ENCODE measurements at places on chromosomes 1 and 21.

- DNase-seq = no peak
These were observed 514.5 kb downstream of the NPHP4 start for GRCh38 chr1:5477716-5478115.

- DNase-seq = no peak
These were observed at the start of gene SEC16B for GRCh38 chr1:177969825-177970371. Gene SEC16B, minus strand, starts transcription at chr1:177970058. Its CDS starts 2,077 bp downstream, at chr1:177967981.

DNA sequence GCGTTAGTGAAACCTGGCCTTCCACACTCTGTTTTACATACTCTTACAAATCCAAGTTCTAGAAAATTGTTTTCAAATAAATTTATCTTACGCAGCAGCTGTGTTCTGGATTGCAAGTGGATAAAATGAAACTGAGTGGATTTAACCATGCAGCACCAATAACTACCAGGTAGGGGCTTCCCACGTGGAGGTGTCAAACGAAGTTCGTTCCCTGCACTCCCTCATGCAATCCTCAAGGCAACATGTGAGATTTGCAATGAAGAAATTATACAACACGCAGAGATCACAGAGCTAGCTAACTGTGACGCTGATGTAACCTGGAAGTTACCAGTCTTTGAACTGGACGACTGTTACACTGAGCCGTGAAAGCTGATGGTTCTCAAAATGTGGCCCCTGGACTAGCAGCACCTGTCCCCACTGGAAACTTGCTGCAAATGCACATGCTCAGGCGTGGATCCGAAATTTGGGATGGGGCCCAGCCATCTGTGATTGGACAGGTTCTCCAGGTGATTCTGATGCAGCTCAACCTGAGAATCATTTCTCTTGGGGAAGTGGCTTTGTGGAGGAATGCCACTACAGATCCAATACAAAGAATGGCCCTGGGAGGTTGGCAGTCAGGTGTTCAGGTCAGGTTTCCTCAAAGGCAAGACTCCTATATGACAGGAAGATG, 36.3 kb downstream of the RSPH1 start:
- no peak for DNase-seq

DNA sequence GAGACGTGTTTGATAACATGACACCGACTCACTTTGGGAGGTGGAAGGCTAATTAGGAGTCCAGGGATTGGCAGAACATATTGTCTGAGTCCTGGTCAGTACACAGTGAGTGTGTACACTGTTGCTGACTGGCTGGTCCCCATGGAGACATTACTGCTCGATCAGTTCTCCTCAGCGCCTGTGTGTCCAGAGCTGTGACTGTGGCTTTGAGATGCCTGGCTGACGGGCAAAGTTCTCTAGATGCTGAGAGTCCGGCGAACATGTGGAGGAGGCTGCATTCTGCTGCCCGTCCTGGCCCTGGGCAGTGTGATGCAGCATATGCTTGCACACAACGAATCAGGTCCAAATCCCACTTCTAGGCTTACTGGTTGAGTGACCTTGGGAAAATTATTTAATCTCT, 280.1 kb upstream of the ST6GALNAC5 start:
- DNase-seq = peak; percentile 80

- no peak for DNase-seq
These were observed 286.0 kb downstream of the ADGRL2 start for GRCh38 chr1:82086739-82087138.

GRCh38 chr1:201631037-201631436, 92.1 kb downstream of the NAV1 start:
- DNase-seq = no peak

GRCh38 chr1:100164216-100164615, 13.8 kb downstream of the LRRC39 start:
- no peak for DNase-seq

DNA sequence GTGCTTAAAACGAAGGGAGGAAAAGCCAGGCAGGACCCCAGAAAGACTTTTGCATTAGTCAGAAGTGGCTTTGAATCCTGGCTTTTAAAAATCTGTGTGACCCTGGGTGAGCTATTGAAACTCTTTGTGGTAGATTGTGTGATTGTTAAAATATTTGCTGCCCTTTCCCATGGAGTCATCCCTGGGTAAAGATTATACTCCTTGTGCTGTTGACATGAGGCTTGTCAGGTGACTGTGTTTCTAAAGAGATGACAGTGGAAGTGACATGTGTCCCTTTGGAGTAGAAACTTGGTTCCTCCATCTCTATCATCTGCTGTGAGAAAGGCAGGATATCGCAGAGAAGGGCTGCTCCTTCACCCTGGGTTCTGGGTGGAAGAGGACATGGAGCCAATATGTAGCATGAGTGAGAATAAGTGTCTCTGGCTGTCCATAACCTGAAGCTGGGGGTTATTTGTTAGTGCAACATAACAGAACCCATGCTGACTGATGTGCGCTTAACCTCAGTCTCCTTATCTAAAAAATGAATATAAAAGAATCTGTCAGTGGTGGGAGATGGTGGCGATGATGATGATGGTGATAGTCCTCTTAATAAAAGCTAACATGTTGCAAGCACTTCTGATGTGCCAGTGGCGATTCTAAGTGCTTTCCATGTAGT, 187.6 kb downstream of the RHOU start:
- no peak for DNase-seq

- no peak for DNase-seq
These were observed 122.4 kb downstream of the USP25 start for GRCh38 chr21:15852146-15852545.

DNA sequence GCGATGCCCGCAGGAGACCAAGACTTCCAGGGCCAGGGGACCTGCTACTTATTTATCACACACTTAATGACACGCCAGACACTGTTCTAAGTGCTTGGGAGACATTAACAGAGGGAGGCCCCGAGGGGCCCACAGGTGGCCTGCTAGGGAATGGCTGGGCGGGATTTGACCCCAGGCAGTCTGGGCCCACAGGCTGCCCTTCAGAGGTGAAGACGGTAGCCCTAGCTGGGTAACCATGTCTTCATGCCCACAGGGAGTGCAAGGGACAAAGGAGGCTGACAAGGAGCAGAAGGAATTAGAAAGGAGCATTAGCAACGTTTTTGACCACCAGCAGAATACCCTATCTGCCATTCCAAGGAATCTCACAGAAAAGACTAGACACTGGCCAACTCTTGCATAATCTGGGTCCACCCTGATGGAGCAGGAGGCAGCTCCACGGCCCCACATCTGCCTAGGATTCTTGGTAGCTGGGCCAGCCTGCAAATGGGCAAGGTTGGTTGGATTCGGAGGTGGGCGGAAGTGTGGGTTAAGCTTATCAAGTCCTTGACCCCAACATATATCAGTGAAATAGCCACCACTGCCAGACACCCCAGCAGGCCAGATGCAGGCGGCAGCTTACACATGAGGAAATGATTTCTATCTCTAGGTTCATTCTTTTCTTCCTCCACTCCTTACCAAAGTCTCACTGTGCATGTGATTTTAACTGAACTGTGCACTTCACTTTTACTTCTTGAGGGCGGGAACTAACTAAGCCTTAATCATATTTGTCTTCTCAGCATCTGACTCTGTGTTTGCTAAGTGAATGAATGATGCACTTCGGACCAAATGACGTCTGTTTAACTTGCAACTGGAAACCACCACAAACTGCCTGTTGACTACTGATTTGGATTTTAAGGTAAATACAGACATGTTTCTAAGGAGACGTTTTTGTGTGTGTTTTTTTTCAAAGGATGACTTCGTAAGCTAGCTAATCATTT, 3.4 kb upstream of the ETS2 start:
- no peak for DNase-seq

GRCh38 chr1:64019818-64020217, 183.6 kb upstream of the UBE2U start:
- DNase-seq = peak; percentile 74

DNA sequence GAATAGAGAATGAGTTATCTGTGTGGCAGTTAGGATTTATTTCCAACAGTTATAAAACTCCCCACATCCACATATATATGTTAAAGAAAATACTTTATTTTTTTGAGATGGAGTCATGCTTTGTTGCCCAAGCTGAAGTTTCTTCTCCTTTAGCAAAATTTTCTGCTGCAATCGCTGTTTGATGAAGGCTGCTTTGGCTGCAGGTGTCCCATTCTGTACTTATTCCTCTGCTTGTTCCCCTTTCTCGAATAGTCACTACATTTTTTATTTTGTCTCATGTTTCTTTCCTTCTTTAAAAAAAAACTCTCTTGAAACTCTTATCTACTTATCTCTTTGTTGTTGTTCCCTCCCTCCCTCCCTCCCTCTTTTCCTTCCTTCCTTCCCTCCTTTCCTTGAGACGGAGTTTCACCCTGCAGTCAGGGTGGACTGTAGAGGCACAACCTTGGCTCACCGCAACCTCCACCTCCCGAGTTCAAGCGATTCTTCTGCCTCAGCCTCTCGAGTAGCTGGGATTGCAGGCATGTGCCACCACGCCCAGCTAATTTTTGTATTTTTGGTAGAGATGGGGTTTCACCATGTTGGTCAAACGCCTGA, 10.6 kb downstream of the OR2W3 start:
- no peak for DNase-seq

DNA sequence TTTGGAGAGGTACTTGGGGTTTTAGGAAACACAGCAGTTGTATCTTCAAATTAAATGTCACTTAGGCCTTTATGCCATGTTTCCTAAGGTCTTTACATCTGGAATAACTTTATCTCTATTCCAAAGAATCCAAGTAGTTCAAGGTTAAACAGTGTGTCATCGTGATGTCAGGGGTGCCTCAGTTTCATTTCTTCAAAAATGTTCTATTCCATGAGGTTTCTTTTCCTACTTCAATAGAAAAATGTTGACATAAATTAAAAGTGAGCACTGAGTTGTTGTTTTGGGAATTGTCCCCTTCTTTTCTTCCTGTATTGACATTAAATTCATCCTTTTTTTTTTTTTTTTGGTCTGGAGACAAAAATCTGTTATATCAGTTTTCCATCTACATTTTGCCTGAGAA, 160.6 kb upstream of the C21orf91 start:
- no peak for DNase-seq

GRCh38 chr1:176989023-176989422, 175.5 kb downstream of the ASTN1 start:
- no peak for DNase-seq

DNA sequence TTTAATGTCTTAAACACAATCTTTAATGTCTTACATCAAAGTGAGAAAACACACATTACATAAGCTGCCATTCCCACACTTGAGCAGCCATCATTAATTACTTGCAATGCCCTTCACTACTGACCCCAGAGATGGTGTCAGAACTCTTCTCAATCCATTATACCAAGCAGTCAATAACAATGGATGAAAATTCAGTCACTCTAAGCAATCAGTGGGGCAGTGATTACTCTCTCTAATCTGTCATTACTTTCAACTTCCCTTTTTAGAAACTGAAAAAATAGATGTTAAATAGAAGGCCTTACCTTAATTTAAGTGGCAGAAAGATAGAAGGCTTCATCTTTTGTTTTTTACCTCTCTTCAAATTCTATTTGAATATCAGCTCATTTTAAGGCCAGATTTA, 9.7 kb upstream of the FRRS1 start:
- DNase-seq = no peak

GRCh38 chr1:237011432-237011831, 7.2 kb upstream of the MT1HL1 start:
- no peak for DNase-seq

DNA sequence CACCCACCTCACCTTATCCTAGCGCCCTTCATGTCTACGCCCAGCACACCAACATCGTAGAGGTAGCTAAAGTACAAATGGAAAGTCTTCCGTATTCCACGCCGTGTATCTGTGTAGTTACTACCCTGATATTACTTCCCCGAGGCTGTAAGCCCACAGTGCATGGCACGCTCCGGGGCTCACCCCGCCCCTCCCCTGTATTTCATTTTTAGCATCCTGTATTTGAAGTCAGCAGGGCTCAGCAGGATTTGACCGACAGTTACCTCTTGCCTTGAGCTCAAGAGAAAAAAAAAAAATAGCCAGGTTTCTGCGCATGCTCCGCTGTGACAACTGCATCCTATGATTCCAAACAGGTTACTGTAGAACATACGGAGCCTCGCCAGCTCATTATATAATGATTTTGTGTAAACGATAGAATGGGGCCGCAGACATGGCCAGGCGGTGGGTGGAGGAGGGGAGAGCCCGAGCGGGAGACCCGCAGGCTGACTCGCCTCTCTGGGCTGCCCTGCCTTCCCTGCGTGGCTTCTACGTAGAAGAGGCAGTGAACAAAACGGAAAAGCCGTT, 1.3 kb downstream of the ABCG1 start:
- DNase-seq = peak; percentile 88

DNA sequence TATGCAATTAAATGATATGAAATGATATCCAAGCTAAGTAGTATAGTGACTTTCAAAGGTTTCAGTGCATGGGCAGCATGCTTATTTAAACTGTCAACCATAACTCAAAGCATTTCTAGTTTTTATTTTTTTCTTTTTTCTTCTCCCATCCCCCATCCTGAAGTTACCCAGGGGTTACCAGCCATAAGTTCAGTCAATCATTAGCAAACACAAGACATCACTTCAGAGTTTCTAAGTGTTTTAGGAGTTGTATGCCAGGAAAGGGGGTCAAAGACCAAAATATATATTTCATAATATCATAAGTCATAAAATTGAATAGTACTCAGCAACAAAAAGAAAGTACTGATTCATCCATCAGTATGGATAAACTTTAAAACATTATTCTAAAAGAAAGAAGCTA, 28.7 kb downstream of the DHX9 start:
- no peak for DNase-seq

GRCh38 chr1:160371756-160372155, 4.9 kb downstream of the NHLH1 start:
- no peak for DNase-seq

- peak; percentile 19 for DNase-seq
These were observed 37.8 kb downstream of the GPA33 start for GRCh38 chr1:167052389-167052788.

- DNase-seq = no peak
These were observed 6.7 kb downstream of the KYAT3 start for GRCh38 chr1:88985692-88986091.

DNA sequence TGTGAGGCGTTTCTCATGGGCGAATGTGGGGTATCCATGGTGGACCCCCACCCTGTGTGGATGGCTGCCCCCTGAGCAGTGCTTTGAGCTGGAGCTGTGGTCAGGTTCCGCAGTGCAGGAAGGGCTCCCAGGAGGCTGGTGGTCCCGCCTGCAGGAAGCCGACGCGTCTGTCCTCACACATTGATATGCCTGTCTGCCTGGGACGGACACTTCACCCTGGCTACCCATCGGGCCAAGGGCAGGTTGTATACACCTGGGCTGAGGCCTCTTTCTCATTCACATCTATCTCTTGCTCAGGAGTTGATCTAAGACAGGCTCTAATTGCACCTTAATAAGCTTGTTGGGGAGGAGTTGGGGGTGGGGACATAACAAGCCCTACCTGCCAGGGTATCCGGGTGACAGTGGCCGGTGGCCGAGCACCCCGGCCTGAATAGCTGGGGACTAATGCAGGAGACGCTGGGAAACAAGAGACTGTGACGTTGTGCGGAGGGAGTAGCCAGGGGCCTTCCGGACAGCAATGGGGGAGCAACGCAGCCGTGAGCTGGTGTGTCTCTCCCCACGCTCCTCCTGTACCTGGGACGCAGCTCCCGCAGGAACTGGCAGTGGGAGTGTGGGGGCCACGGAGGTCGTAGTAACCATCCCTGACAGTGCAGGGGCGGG, 21.7 kb downstream of the PDXK start:
- DNase-seq = no peak

- DNase-seq = no peak
These were observed 59.6 kb downstream of the VPS26C start for GRCh38 chr21:37207441-37208009.

GRCh38 chr1:42142894-42143675, 10.1 kb upstream of the GUCA2B start:
- peak; percentile 50 for DNase-seq

All from NCI-H524 (cell line).